ENCODE measurements at places on chromosomes 16 and 17. TPM values are rescaled to one million over a fixed set of nuclear protein-coding genes. Genes with fewer than 3 reads are reported as not detected.
A peak's percentile ranks its signal among the peaks of the same experiment; 100 is the strongest.

GRCh38 chr17:19549746-19550623 lies 16.3 kb downstream of the SLC47A1 start:
- no peak for DNase-seq
- H3K27me3 ChIP-seq, result no peaks in the 10 kb centered on the region
- H3K27ac ChIP-seq, result no peak overlapping the region
- no peaks in the 10 kb centered on the region for H3K36me3 ChIP-seq

The RNF157 gene
- total RNA-seq, result not detected

The ABI3 gene
- 20.2 TPM for total RNA-seq

GRCh38 chr17:56697190-56697589 lies 103.7 kb downstream of the NOG start:
- H3K27me3 ChIP-seq, result no peaks in the 10 kb centered on the region
- no peaks in the 10 kb centered on the region for H3K36me3 ChIP-seq
- DNase-seq, result no peak
- no peak overlapping the region for H3K27ac ChIP-seq
- no peak overlapping the region for H3K4me3 ChIP-seq

GRCh38 chr16:28930652-28931051 lies 1.1 kb upstream of the CD19 start:
- H3K27me3 ChIP-seq, result no peaks in the 10 kb centered on the region
- peak overlapping the region; percentile 80 for H3K4me3 ChIP-seq
- H3K4me1 ChIP-seq, result peaks cover 32% of the 10 kb centered on the region
- peak overlapping the region; percentile 98 for H3K27ac ChIP-seq
- DNase-seq, result peak; percentile 93

- DNase-seq, result peak; percentile 87
- no peak overlapping the region for H3K4me3 ChIP-seq
- H3K4me1 ChIP-seq, result no peaks in the 10 kb centered on the region
Measured at GRCh38 chr16:88437367-88437964, 15.6 kb upstream of the ZFPM1 start.

DNA sequence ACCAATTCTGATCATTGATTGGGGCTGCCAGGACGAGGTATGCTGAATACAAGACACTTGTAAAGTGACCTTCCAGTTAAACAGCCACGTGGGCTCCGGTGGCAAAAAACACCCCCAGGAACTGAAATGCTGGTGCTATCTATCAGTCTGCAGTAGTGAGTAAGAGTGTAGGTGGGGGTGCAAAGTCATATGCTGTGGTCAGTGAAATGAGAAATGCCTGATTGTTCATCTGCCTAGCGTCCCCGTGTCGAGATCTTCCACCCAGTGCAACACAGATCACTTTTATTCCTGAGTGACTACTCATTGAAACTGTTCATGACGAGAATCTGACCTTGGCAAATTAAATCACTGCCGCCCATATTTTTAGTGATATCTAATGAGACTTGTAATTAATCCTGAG lies 806.5 kb upstream of the GOT2 start:
- H3K4me3 ChIP-seq, result no peak overlapping the region
- H3K36me3 ChIP-seq, result no peaks in the 10 kb centered on the region
- no peaks in the 10 kb centered on the region for H3K27me3 ChIP-seq
- H3K27ac ChIP-seq, result no peak overlapping the region

DNA sequence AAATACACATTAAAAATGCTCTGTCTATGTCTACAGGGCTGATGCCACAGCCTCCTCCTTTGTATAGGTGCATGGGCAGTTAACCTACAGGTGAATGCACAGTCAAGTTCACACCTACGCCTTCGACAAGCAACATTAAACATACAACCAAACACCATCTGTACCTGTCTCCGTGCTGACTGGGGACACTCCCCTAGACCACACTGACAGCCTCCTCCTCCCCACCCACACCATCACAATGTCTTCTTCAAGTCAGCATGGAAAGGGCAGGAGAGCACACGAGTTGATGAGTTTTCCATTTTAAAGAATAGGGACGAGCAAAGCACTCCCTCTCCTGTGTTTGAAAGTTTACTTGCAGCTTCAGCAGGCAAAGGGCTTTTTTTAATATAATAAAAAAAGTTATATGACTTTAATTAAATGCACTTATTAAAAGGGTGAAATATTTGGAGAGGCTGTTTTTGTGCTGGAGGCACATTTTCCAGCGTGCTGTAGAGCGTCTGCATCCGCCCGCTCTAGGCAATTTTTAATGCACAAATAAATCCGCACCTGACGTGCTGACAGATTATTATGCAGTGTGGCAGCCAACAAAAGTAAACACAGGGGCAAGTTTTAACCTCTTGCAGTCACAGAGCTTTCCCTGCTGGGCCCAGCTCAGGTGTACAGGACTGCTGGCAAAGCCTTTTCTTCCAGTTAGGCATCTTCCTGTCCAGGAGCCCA lies 367.9 kb downstream of the SOX9 start:
- DNase-seq, result no peak
- peaks cover 4% of the 10 kb centered on the region for H3K27me3 ChIP-seq
- H3K4me3 ChIP-seq, result no peak overlapping the region
- H3K36me3 ChIP-seq, result no peaks in the 10 kb centered on the region
- no peak overlapping the region for H3K27ac ChIP-seq
- peaks cover 9% of the 10 kb centered on the region for H3K4me1 ChIP-seq

GRCh38 chr17:44787271-44787940 lies 28.6 kb downstream of the ADAM11 start:
- H3K27ac ChIP-seq, result no peak overlapping the region
- no peak for DNase-seq
- no peaks in the 10 kb centered on the region for H3K4me1 ChIP-seq

- no peaks in the 10 kb centered on the region for H3K36me3 ChIP-seq
- H3K4me1 ChIP-seq, result peaks cover 7% of the 10 kb centered on the region
- no peak overlapping the region for H3K4me3 ChIP-seq
- H3K27me3 ChIP-seq, result no peaks in the 10 kb centered on the region
Measured at GRCh38 chr17:66507103-66507923, 204.9 kb downstream of the PRKCA start.

GRCh38 chr16:70695331-70696070 lies 9.6 kb upstream of the MTSS2 start:
- H3K36me3 ChIP-seq, result no peaks in the 10 kb centered on the region
- H3K27ac ChIP-seq, result no peak overlapping the region
- H3K4me3 ChIP-seq, result no peak overlapping the region
- H3K4me1 ChIP-seq, result no peaks in the 10 kb centered on the region
- no peaks in the 10 kb centered on the region for H3K27me3 ChIP-seq
- no peak for DNase-seq

DNA sequence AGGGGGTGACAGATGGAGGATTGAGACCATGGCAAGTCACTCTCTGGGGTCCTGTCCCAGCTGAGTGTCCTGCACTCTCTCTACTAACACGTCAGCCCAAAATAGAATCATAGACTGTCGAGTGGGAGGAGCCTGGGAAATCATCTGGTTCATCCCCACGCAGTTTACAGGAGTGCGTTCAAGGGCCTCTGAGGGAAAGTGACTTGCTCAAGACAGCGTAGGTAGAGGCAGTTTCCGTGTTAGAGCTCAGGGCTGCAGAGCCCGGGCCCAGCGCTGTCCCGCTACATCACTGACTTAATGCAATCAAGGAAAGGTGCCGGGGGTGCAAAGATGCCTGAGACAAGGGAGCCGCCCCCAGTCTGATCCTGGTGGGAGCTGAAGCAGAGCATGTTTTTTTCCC lies 10.3 kb downstream of the GSG1L2 start:
- no peak overlapping the region for H3K27ac ChIP-seq
- no peaks in the 10 kb centered on the region for H3K27me3 ChIP-seq
- H3K4me3 ChIP-seq, result no peak overlapping the region
- no peaks in the 10 kb centered on the region for H3K4me1 ChIP-seq
- H3K36me3 ChIP-seq, result no peaks in the 10 kb centered on the region

GRCh38 chr17:32240750-32241149 lies 24.9 kb upstream of the RHBDL3 start:
- no peaks in the 10 kb centered on the region for H3K36me3 ChIP-seq
- no peaks in the 10 kb centered on the region for H3K4me1 ChIP-seq
- H3K27me3 ChIP-seq, result no peaks in the 10 kb centered on the region
- H3K4me3 ChIP-seq, result no peak overlapping the region
- no peak overlapping the region for H3K27ac ChIP-seq

GRCh38 chr17:65745241-65745640 lies 183.8 kb upstream of the AXIN2 start:
- DNase-seq, result no peak
- H3K4me3 ChIP-seq, result no peak overlapping the region
- H3K27ac ChIP-seq, result no peak overlapping the region
- no peaks in the 10 kb centered on the region for H3K36me3 ChIP-seq
- H3K4me1 ChIP-seq, result no peaks in the 10 kb centered on the region

DNA sequence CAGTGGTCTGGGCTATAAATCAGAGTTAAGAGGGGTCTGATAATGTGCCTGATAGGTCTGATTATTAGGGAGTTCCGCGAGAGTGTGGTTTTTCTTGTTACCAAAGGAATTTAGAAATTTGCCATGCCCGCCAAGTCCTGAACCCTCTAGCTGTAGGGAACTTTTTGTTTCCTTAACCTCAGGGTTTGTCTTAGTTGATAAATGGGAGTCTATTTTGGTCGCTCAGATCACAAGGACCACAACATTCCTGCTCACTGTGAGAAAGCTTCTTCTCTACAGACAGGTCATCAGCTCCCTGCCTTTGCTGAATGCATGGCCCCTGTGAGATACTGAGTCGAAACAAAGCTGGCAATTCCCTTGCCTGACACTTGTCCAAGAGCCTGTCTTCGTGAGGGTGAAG lies 497.8 kb downstream of the HS3ST4 start:
- no peaks in the 10 kb centered on the region for H3K27me3 ChIP-seq
- H3K36me3 ChIP-seq, result no peaks in the 10 kb centered on the region
- no peaks in the 10 kb centered on the region for H3K4me1 ChIP-seq
- H3K4me3 ChIP-seq, result no peak overlapping the region
- no peak for DNase-seq
- no peak overlapping the region for H3K27ac ChIP-seq

DNA sequence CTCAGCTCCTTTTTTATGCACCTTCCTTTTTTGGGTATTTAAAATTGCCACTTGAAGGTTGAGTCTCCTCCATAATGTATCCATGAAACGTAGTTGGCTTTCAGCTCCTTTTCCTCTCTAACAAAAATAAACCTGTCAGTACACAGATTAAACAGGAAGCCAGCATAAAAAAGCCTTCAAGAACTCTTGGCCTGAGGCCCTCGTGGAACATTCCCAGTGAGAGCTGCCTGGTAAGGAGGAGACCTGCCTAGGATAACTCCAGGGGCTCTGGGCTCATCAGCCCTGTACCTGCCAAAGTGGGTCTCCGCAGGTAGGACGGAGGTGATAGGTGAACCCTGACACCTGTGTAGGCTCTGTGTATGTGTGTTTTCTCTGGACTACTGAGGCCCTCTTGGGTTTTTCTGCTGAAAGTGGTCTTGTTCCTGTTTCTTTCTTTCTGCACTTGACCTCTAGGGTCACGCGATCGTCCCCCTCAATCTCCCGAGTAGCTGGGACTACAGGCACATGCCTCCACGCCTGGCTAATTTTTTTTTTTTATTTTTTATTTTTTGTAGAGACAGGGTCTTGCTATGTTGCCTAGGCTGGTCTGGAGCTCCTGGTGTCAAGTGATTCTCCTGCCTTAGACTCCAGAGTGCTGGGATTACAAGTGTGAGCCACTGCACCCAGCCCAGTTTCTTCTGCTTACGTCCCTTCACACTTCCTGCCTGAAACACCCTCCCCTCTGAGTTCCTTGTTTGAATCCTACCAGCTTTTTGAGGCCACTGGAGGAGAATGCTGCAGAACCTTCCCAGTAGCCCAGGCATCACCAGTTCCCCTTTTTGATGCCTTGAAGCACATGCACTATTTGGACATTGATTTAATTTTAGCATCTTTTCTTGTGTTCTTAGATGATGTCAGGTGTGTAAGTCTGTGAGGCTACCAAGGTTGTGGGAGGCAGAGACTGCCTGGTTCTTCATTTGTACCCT lies 9.8 kb downstream of the PGS1 start:
- no peaks in the 10 kb centered on the region for H3K27me3 ChIP-seq
- H3K27ac ChIP-seq, result peak overlapping the region; percentile 62
- peak; percentile 55 for DNase-seq

The KRTAP3-1 gene
- total RNA-seq, result not detected

DNA sequence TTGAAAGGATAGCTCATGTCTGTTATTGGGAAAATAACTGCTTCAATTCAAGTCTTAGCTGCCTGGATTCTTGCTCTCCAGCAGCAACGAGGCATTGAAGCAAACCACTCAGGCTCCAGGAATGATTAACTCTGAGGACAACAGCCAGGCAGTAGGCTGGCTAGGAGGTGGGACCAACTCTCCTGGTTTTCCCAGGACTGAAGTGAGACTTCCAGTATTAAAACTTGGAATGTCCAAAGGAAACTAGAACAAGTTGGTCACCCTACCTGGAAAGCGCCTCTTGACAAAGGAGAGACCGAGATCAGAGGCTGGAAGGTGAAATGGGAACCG lies 100.7 kb downstream of the SALL1 start:
- no peak for DNase-seq
- H3K27ac ChIP-seq, result no peak overlapping the region
- no peaks in the 10 kb centered on the region for H3K4me1 ChIP-seq
- no peak overlapping the region for H3K4me3 ChIP-seq

DNA sequence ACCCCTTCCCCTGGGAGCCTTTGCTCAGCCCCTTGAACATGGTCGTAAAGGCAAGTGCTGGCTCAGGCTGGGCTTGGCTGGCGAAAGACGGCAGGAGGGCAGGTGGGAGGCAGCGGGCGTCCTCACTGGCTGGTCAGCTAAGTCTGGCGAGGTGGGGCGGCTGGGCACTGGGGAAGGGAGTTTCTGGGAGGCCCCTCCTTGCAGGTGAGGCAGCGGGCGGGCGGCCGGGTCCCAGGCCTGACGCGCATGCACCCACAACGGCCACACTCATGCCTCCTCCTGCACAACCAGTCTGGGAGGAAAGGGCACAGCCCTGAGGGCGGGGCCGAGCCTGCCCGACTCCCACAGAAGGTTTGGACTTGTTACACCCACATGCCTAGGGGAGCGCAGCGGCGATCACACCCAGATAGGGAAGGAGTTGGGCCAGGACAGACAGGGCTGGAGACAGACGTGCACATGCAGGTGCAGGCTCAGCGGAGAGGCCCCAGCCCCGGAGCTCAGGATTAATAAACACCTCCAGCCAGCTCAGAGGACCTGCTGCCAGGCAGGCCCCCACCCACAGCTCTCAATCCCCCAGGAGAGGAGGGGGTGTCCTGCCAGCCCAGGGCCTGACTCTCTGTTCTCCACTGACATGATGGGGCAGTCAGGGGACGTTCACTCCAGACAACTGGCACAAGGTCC lies at the start of gene EVPL:
EVPL (minus strand) TSS at position 148 of the 681 bp plus-strand sequence; CDS start at position 40, 108 bp downstream.
- H3K27me3 ChIP-seq, result no peaks in the 10 kb centered on the region
- H3K36me3 ChIP-seq, result no peaks in the 10 kb centered on the region
- no peak for DNase-seq
- no peaks in the 10 kb centered on the region for H3K4me1 ChIP-seq
- H3K27ac ChIP-seq, result no peak within 1 kb of the TSS
- no peak within 1 kb of the TSS for H3K4me3 ChIP-seq

DNA sequence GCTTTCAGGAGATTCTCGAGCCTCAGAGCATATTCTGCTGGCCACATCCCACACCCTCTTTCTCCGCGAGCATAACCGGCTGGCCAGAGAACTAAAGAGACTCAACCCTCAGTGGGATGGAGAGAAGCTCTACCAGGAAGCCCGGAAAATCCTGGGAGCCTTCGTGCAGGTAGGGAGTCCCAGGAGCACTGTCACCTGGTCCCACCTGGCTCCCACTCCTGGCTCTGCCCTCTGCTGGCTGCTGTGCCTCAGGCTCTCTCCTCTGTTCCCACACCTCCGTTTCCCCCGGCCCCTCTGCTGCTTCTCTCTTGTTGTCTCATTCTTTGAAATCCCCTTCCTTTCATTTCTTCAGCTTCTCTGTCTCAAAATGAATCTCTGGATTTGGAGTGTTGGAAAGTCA lies 16.4 kb downstream of the LPO start:
- H3K27me3 ChIP-seq, result no peaks in the 10 kb centered on the region
- no peak for DNase-seq
- H3K36me3 ChIP-seq, result no peaks in the 10 kb centered on the region
- no peak overlapping the region for H3K27ac ChIP-seq
- H3K4me1 ChIP-seq, result peaks cover 2% of the 10 kb centered on the region
- H3K4me3 ChIP-seq, result no peak overlapping the region
